ENCODE measurements at places on chromosomes 7 and 10.

- H3K36me3 ChIP-seq, result no peaks in the 10 kb centered on the region
- no peaks in the 10 kb centered on the region for H3K4me1 ChIP-seq
- H3K27ac ChIP-seq, result no peak overlapping the region
- H3K4me3 ChIP-seq, result no peak overlapping the region
- no peak for DNase-seq
Measured at GRCh38 chr10:69974551-69975155, 78.0 kb upstream of the MACROH2A2 start.

GRCh38 chr7:1536743-1537534 lies 6.4 kb downstream of the MAFK start:
- H3K4me1 ChIP-seq, result peaks cover 16% of the 10 kb centered on the region
- peak; percentile 13 for DNase-seq
- H3K4me3 ChIP-seq, result no peak overlapping the region
- peaks cover 49% of the 10 kb centered on the region for H3K36me3 ChIP-seq

GRCh38 chr7:34069676-34070075 lies 164.3 kb downstream of the BMPER start:
- H3K4me1 ChIP-seq, result no peaks in the 10 kb centered on the region
- H3K27ac ChIP-seq, result no peak overlapping the region
- no peak for DNase-seq
- H3K4me3 ChIP-seq, result no peak overlapping the region

- DNase-seq, result no peak
- H3K4me1 ChIP-seq, result no peaks in the 10 kb centered on the region
- no peak overlapping the region for H3K4me3 ChIP-seq
- no peak overlapping the region for H3K27ac ChIP-seq
Measured at GRCh38 chr10:2117641-2118040, 380.3 kb upstream of the ADARB2 start.

DNA sequence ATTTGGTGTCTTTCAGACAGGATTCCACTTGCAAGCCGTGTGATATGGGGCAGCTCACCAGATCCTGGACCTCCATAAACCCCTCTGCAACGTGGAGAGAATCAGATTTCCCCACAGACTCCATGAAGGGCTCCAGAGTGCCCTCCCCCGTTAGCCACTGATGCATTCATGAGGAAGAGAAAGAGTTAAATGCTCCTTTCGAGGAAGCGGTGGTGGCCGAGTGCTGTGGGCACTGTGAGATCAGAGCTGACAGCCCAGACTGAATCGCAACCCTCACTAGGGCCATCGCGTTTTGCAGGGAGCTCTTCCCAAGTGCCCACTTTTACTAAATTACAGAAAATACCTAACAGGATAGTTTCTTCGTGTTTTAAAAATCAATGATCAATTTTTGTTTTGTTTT lies 226.3 kb upstream of the ZNF32 start:
- H3K27me3 ChIP-seq, result no peaks in the 10 kb centered on the region
- H3K36me3 ChIP-seq, result no peaks in the 10 kb centered on the region
- H3K27ac ChIP-seq, result no peak overlapping the region
- no peaks in the 10 kb centered on the region for H3K4me1 ChIP-seq
- no peak for DNase-seq
- no peak overlapping the region for H3K4me3 ChIP-seq

- H3K27me3 ChIP-seq, result no peaks in the 10 kb centered on the region
- no peak overlapping the region for H3K4me3 ChIP-seq
- no peaks in the 10 kb centered on the region for H3K36me3 ChIP-seq
- DNase-seq, result no peak
Measured at GRCh38 chr7:21850531-21851285, 95.0 kb downstream of the CDCA7L start.

GRCh38 chr7:124497176-124497575 lies 268.4 kb downstream of the GPR37 start:
- H3K4me3 ChIP-seq, result no peak overlapping the region
- no peaks in the 10 kb centered on the region for H3K36me3 ChIP-seq
- DNase-seq, result no peak
- H3K27me3 ChIP-seq, result no peaks in the 10 kb centered on the region
- no peak overlapping the region for H3K27ac ChIP-seq
- H3K4me1 ChIP-seq, result no peaks in the 10 kb centered on the region

- no peaks in the 10 kb centered on the region for H3K4me1 ChIP-seq
- H3K36me3 ChIP-seq, result no peaks in the 10 kb centered on the region
- no peaks in the 10 kb centered on the region for H3K27me3 ChIP-seq
- H3K4me3 ChIP-seq, result no peak overlapping the region
- no peak overlapping the region for H3K27ac ChIP-seq
- DNase-seq, result no peak
Measured at GRCh38 chr10:116676633-116677032, 55.9 kb downstream of the PNLIPRP2 start.

DNA sequence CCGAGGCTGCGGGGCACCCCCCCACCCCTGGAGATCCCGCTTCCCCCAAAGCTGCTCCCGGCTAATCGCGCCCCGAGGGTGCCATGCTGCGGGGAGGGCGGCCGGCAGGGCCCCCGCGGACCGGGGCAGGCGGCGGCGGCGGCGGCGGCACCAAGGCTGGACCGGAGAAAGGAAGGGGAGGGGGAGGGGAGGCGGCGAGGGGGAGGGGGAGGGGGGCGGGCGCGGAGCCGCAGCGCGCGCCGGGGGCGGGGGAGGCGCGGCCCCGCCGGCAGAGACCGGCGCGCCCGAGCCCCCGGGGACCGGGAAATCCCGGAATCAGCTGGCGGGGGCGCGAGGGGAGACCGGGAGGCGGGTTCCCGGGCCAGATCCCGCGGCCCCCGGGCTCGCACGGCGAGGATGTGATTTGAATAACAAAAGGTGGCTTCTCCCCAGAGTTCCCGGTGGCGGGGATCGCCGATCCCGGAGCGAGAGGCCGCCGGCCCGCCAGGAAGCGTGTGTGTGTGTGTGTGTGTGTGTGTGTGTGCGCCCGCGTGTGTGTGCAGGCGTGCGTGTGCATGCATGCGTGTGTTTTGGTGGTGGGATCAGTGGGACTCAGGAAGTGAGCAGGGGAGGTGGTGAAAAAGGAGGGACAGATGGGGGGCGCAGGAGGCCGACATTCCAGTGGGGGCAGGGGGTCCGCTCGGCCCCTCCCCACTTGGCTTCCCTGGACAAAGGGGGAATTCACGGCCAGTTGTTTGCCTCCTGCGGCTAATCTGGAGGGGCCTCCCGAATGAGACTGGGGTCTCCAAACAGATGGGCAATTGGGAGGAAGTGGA lies 99.5 kb downstream of the HIP1 start:
- H3K27ac ChIP-seq, result peak overlapping the region; percentile 48
- peaks cover 9% of the 10 kb centered on the region for H3K27me3 ChIP-seq
- peak overlapping the region; percentile 72 for H3K4me3 ChIP-seq

- peaks cover 54% of the 10 kb centered on the region for H3K4me1 ChIP-seq
- no peaks in the 10 kb centered on the region for H3K36me3 ChIP-seq
- H3K27ac ChIP-seq, result no peak overlapping the region
Measured at GRCh38 chr10:125064681-125065492, 95.5 kb downstream of the CTBP2 start.

GRCh38 chr10:44056206-44056605 lies 328.7 kb downstream of the CXCL12 start:
- no peak for DNase-seq
- H3K27me3 ChIP-seq, result no peaks in the 10 kb centered on the region
- no peak overlapping the region for H3K27ac ChIP-seq
- no peak overlapping the region for H3K4me3 ChIP-seq
- H3K36me3 ChIP-seq, result no peaks in the 10 kb centered on the region
- H3K4me1 ChIP-seq, result no peaks in the 10 kb centered on the region

DNA sequence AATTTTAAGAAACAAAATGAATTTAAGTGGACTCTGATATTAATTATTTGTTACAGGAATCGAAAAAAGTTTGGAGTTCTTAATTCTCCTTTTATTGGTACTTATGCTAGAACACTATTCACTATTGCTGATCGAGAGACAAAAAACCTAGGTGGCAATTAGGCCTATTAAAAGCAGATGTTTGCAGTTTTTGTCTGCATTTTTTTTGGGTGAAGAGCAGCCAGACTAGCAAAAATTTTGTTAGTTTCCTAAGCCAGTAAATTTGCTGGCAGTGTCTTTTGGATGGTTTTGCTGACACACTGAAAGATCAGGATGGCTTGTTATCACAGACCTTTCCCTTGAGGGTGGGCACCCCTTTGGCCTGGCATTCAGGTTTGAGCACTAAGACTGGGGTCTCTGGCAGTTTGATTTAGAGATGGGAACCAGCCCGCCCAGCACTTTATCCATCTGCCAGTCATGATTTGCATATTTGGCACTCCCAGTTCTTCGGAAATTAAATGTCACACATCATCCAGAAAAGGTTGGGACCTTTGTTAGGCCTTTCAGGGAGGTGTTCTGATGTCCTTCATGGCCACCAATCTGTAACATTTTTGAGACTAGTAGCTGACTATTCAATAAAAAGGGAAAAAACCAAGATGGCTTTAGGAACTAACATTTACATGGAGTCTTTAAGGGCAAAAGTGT lies 57.3 kb downstream of the INPP5F start:
- peak overlapping the region; percentile 9 for H3K27ac ChIP-seq
- H3K27me3 ChIP-seq, result no peaks in the 10 kb centered on the region
- H3K36me3 ChIP-seq, result peaks cover 11% of the 10 kb centered on the region
- peaks cover 50% of the 10 kb centered on the region for H3K4me1 ChIP-seq
- H3K4me3 ChIP-seq, result peak overlapping the region; percentile 34
- no peak for DNase-seq

DNA sequence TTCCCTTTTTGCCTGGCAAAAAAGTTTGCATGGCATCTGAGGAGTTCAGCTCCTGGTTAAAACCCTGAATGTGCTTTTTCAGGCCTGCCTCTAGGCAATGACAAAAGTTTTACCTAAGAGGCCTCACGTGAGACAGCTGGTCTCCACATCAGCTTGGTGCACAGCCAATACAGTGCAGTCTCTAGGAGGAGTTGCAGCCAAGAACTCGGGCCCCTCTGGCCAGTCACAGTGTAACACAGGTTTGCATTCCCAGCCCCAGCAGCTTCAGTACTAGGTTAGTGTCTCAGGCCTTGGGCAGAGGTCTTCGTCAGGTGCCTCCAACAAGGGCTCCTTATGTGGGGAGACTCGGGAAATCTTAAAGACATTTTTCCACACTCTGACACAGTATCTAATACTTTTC lies 771.7 kb downstream of the SORCS1 start:
- no peak overlapping the region for H3K4me3 ChIP-seq
- DNase-seq, result no peak
- H3K27me3 ChIP-seq, result no peaks in the 10 kb centered on the region
- no peak overlapping the region for H3K27ac ChIP-seq
- H3K4me1 ChIP-seq, result no peaks in the 10 kb centered on the region
- no peaks in the 10 kb centered on the region for H3K36me3 ChIP-seq

DNA sequence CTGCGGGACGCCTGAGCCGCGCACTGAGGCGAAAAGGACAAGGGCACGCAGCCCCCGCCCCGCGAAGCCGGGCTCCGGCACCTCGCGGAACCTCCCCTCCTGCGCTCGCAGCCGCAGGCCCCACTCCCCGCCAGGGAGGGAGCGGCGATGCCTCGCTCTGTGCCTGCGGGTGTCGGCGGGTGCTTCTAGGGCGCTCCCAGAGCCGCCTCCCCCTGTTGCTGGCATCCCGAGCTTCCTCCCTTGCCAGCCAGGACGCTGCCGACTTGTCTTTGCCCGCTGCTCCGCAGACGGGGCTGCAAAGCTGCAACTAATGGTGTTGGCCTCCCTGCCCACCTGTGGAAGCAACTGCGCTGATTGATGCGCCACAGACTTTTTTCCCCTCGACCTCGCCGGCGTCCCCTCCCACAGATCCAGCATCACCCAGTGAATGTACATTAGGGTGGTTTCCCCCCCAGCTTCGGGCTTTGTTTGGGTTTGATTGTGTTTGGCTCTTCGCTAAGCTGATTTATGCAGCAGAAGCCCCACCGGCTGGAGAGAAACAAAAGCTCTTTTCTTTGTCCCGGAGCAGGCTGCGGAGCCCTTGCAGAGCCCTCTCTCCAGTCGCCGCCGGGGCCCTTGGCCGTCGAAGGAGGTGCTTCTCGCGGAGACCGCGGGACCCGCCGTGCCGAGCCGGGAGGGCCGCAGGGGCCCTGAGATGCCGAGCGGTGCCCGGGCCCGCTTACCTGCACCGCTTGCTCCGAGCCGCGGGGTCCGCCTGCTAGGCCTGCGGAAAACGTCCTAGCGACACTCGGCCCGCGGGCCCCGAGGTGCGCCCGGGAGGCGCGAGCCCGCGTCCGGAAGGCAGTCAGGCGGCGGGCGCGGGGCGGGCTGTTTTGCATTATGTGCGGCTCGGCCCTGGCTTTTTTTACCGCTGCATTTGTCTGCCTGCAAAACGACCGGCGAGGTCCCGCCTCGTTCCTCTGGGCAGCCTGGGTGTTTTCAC lies 519 bp downstream of the ITGB8 start:
- peak; percentile 69 for DNase-seq
- H3K4me1 ChIP-seq, result peaks cover 14% of the 10 kb centered on the region
- peaks cover 17% of the 10 kb centered on the region for H3K27me3 ChIP-seq

- H3K4me1 ChIP-seq, result no peaks in the 10 kb centered on the region
- H3K36me3 ChIP-seq, result no peaks in the 10 kb centered on the region
- no peak overlapping the region for H3K4me3 ChIP-seq
Measured at GRCh38 chr10:94443549-94443948, 41.2 kb downstream of the TBC1D12 start.

DNA sequence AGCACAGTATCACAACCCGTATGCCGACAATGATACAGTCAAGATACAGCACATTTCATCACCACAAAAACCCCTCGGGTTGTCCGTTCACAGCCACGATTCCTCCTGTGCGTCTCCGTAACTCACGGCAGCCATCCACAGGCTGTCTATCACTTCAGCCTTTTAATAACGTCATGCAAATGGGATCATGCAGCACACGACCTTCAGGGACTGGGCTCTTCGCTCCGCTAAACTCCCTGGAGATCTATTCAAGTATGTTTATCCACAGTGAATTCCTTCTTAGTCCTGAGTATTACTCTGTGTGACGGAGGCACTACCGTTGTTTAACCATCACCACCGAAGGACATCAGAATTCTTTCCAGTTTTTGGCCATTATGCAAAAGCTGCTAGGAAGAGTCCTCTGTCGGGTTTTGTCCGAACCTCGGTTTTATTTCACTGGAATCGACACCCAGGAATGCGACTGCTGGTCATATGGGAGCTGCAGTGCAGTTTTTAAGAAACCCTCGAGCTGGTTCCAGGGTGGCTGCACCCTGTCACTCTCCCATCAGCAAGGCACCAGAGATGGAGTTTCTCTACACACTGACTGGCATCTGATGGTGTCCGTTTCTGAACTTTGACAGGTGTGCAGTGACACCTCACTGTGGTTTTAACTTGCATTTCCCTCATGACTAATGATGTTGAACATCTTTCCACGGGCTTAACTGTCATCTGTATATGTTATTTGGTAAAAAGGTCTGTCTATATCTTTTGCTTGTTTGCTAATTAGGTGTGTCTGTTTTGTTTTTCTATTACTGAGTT lies 193.6 kb downstream of the MAD1L1 start:
- H3K27me3 ChIP-seq, result no peaks in the 10 kb centered on the region
- peaks cover 54% of the 10 kb centered on the region for H3K4me1 ChIP-seq
- DNase-seq, result peak; percentile 53
- no peak overlapping the region for H3K27ac ChIP-seq

GRCh38 chr10:114623661-114624294 lies 34.3 kb downstream of the ABLIM1 start:
- no peak overlapping the region for H3K4me3 ChIP-seq
- no peaks in the 10 kb centered on the region for H3K4me1 ChIP-seq
- DNase-seq, result no peak
- no peak overlapping the region for H3K27ac ChIP-seq

- H3K4me3 ChIP-seq, result peak overlapping the region; percentile 71
- peak; percentile 69 for DNase-seq
Measured at GRCh38 chr7:151087245-151088018, 1.2 kb downstream of the AGAP3 start.

- no peak for DNase-seq
- peak overlapping the region; percentile 89 for H3K27ac ChIP-seq
- peak overlapping the region; percentile 91 for H3K4me3 ChIP-seq
- H3K36me3 ChIP-seq, result peaks cover 5% of the 10 kb centered on the region
- peaks cover 85% of the 10 kb centered on the region for H3K4me1 ChIP-seq
- H3K27me3 ChIP-seq, result no peaks in the 10 kb centered on the region
Measured at GRCh38 chr10:95289921-95290421, 832 bp downstream of the PDLIM1 start.

GRCh38 chr7:108078691-108079090 lies 51.5 kb downstream of the LAMB4 start:
- H3K36me3 ChIP-seq, result no peaks in the 10 kb centered on the region
- H3K27me3 ChIP-seq, result no peaks in the 10 kb centered on the region
- no peaks in the 10 kb centered on the region for H3K4me1 ChIP-seq
- H3K4me3 ChIP-seq, result no peak overlapping the region

Measured in B cell (primary cell).